Nephron progenitor cell (in vitro differentiated cells): ENCODE measurements at places on chromosomes 1 and 21.
A peak's percentile ranks its signal among the peaks of the same experiment; 100 is the strongest.

- no peak for DNase-seq
Measured at GRCh38 chr1:109396871-109397580, 692 bp downstream of the SORT1 start.

GRCh38 chr1:150874455-150875196 is 1.8 kb downstream of the ARNT start:
- no peak for DNase-seq

DNA sequence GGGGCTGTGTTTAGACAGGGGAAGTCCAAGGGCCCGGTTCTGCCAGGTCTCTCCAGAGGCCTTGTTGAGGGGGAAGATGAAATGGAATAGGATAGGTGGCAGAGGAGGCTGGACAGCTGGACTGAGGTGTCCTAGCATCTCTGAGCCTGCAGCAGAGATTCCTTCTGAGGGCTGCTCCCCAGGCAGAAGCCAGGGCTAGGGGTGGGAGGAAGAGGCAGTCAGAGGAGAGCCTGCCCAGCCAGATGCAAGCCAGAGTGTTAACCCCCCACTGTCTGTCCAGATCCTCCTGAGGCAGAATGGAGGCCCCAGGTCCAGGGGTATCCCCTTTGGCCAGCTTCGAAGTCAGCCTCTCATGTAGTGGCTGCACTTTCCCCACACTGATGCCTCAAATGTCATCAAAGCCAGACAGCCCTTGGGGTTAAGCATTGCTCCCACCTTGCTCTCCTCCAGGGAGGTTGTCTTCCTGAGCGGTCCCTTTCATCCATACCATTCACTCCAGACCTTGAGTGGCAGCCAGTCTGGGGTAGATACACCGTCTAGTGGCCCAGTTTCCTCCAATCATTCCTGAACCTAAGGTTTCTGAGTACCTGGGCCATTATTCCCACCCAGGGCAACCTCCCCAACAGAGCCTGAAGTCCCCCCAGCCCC is 1.7 kb downstream of the CSF1 start:
- DNase-seq, result no peak

- DNase-seq, result peak; percentile 86
Measured at GRCh38 chr1:243850202-243850451, at the start of gene AKT3. TSS of gene AKT3 (minus strand) at chr1:243850243. CDS start at chr1:243843170, 7,073 bp downstream.

GRCh38 chr1:8096105-8097011 is 70.2 kb upstream of the ERRFI1 start:
- DNase-seq, result no peak

DNA sequence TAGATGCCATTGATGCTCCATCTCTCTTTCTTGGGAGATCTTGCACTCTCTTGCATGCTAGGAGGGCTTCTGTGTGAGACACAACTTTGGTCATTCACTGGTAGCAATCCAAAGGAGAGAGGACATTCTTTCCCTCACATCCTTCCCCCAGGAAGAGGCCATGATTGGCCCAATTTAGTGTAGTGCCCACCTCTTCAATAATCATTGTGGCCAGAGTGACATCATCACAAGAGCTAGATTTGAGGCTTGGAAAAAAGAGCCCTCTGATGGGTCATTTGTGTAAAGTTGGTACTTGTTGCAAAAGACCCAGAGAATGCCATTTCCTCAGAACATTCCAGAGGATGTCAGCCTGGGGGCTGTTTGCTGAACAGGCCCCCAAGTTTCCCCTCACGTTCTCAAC is 30.2 kb downstream of the S100A6 start:
- no peak for DNase-seq

DNA sequence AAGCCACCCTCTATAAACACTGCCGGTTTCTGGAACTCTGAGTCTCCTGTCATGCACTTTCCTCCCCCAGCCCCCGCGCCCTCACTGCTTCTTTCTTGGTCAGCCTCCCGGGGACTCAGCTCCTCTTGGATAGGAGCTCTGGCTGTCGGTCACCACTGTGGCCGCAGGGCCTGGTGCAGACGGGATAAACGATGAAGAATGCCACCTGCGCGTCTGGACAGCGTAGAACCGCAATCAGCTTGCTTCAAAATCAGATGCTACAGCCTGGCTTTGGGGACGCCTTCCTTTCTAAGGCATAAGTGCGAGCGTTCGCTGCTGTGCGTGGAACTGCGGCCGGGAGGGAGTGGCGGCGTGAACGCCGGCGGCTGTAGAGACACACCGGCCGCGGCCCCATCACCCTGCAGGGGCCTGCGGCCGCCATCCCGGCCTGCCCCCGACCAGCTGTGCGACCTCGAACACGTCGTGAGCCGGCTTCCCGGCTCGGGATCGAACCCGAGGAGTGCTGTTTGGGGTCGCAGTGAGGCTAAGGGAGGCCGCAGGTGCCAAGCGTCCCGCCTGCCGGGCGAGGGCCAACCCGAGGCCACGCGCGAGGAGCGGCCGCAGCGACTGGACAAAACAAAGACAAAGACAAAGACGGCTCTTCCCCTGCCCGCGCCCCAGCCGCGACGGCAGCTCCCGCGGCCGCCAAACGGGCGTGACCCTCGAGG is 688 bp downstream of the PTTG1IP start:
- peak; percentile 43 for DNase-seq

- no peak for DNase-seq
Measured at GRCh38 chr1:30735124-30735523, 11.7 kb upstream of the MATN1 start.

GRCh38 chr1:167248707-167249642 is 28.3 kb downstream of the POU2F1 start:
- DNase-seq, result no peak

GRCh38 chr1:202204065-202204464 is 10.5 kb downstream of the LGR6 start:
- DNase-seq, result no peak

- DNase-seq, result no peak
Measured at GRCh38 chr1:167330601-167331293, 110.1 kb downstream of the POU2F1 start.

DNA sequence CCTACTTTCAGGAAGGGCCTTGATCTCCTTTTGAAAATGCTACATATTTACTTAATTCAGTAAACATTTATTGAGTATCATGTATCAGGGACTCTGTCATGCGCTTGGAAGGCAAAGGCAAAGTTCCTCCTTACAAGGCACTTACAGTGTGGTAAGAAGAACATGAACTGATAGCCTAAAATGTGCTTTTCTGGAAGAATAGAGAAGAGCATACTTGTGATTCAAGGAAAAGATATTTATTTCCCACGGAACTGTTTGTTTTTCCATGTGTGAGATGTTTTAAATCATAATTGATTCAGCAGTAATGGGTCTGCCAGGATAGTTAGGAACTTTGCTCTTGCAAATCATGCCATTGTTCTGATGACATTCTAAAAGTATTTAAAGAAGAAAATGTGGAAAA is 110.1 kb upstream of the ZNHIT6 start:
- no peak for DNase-seq

GRCh38 chr21:45374826-45375455 is 30.0 kb upstream of the COL18A1 start:
- no peak for DNase-seq

- DNase-seq, result no peak
Measured at GRCh38 chr1:116429821-116430374, 56.9 kb downstream of the ATP1A1 start.

GRCh38 chr1:8152731-8153702 is 126.9 kb upstream of the ERRFI1 start:
- DNase-seq, result no peak

DNA sequence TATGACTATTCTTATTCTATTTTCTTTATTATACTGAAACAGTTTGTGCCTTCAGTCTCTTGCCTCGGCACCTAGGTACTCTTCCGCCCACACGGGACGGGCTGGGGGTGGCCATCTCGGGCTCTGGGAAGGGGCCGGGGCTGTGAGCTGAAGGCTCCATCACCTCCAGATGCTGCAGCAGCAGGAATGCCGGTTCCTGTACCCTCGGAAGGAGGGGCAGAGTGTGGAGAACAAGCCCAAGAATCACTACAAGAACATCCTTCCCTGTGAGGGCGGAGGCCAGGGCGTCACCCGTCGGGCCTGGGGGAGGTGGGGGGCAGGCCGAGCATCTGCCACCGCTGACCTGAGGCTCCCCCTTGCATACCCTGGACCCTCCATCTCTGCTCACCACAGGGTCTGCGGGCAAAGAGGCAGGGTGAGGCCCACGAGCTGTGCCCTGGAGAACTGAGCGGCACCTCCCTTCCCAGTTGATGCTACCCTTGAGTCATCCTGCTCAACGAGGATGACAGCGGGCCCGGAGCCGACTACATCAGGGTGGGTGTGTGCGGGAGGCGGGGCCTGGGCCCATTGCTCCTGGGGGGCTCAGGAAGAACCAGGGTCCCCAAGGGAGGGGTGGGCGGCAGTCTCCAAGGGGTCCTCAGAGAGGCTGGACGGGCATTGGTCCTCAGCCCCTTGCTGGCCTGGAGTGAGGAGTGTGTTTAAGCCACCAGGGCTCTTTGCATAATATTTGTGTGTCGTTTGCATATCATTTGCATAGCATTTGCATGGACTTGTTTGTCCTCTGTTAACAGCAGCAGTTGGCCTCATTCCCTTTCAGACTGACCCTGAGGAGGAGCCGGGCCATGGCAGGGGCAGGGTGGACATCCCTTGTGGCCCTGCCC is 7.5 kb downstream of the RNF223 start:
- DNase-seq, result no peak

GRCh38 chr1:117007719-117008013 is 6.1 kb downstream of the CD101 start:
- DNase-seq, result no peak

DNA sequence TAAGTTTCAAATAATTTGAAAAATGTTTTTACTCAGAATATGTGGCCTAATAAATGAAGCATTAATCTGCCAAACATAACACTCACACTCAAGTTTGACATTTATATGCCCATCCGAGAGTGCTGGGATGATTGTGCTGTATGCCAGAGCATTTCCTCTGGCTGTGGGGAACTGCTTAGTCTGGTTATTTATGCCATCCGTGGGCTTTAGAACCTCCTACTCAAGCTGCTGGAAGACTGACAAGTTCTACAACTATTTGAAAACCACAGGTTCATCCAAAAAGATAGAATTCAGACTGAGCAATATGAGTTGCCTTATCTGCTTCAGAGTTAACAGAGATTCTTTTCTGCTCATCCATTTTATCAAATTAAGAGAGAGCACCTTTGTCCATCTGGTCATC is 25.9 kb downstream of the PCNX2 start:
- DNase-seq, result no peak

GRCh38 chr21:43733529-43734071 is 14.7 kb downstream of the PDXK start:
- no peak for DNase-seq

- no peak for DNase-seq
Measured at GRCh38 chr1:147647796-147648633, 22.3 kb downstream of the ACP6 start.

DNA sequence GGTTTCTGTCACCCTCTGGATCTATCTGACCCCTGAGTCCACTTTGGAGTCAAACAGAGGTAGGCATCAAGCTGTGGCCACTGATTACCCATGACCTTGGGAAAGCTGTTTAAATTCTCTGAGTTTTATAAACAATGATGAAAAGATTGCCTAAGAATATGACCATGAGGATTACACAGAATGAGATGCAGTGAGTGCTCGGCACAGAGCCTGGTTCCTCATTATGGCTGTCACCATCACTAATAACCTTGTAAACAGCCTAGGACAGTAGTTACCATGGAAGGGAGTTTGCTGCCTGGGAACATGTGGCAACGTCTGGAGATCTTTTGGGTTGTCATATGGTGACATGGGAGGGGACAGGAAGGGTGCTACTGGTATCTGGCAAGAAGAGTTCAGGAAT is 248.3 kb upstream of the KAZN start:
- DNase-seq, result no peak

DNA sequence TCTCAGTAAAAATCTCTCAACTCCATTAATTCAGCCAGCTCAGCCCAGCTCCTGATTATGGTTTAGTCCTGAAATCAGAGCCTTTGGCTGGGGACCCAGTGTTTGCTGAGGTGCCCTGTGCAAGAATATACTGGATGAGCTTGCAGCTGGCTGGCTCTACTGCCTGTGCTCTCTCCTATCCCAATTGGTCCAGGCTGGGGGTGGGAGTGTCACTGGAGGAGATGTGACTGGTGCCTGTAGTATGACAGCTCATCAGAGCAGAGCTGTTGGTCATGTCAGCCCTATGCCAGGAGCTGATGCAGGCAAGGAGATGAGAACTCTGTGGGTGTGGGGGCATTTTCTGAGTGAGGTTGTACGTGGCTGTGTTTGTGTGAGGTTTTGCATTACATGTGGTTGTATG is 87.0 kb downstream of the TNR start:
- DNase-seq, result no peak

- DNase-seq, result no peak
Measured at GRCh38 chr1:206897175-206897574, at the start of gene IL24. TSS of gene IL24 (plus strand) at chr1:206897443. CDS start at chr1:206897833, 390 bp downstream.

- no peak for DNase-seq
Measured at GRCh38 chr1:229985613-229986010, 81.4 kb upstream of the GALNT2 start.

DNA sequence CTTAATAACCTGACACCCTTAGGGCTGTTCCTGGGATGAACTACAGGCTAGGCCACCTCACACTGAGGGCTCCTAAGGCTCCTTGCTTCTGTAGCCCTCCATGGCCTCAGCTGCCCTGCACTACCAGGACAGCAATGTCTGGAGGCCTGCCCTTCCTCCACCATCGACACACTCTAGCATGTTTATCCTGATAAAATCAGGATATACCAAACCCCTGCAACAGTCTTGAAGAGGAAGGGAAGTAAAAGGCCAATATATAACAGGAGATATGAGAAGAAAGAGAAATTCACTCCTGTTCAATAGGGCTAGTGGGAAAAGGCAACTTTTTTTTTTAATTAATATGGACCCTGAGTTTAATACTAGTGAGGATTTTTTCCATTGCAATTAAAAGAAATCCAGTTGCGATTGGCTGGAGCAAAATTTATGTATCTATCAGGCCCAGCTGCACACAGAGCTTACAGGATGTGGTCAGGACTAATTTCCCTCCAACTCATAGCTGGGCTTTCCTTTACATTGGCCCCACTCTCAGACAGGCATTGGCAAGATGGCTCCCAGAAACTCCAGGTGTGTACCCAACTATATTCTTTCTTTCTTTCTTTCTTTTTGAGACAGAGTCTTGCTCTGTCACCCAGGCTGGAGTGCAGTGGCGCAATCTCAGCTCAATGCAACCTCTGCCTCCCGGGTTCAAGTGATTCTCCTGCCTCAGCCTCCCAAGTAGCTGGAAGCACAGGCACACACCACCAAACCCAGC is 13.5 kb upstream of the ATP2B4 start:
- no peak for DNase-seq

DNA sequence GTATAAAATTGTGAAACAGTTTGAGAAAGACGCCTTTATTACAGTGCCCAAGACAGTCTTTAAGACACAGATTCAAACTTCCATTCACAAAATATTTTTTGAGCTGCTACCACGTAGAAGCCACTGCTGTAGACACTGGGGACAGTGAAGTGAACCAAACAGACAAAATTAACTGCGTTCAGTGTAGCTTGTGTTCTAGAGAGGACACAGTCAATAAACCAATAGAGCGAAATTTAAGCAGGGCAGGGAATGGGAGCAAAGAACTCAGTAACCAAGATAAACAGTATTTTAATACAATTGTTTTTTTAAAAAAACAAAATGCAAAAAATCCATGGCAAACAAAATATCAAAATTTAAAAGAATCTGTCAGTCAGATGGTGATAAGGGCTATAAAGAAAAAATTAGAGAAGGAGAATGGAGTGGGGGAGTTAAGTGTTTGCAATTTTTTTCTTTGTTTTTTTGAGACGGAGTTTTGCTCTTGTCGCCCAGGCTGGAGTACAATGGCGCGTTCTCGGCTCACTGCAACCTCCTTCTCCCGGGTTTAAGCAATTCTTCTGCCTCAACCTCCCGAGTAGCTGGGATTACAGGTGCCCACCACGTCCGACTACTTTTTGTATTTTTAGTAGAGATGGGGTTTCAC is 719 bp upstream of the PARS2 start:
- DNase-seq, result no peak

GRCh38 chr1:156898971-156899664 is 5.6 kb downstream of the PEAR1 start:
- DNase-seq, result no peak
